ENCODE measurements at places on chromosomes 4 and X.

GRCh38 chr4:44368413-44369167 is 80.0 kb downstream of the KCTD8 start:
- DNase-seq = no peak

- DNase-seq = no peak
Measured at GRCh38 chrX:65658229-65658628, 9.2 kb upstream of the MSN start.

GRCh38 chr4:153249199-153250041 is 45.2 kb downstream of the TRIM2 start:
- DNase-seq = no peak

- DNase-seq = no peak
Measured at GRCh38 chr4:56271131-56271530, 116.2 kb downstream of the AASDH start.

DNA sequence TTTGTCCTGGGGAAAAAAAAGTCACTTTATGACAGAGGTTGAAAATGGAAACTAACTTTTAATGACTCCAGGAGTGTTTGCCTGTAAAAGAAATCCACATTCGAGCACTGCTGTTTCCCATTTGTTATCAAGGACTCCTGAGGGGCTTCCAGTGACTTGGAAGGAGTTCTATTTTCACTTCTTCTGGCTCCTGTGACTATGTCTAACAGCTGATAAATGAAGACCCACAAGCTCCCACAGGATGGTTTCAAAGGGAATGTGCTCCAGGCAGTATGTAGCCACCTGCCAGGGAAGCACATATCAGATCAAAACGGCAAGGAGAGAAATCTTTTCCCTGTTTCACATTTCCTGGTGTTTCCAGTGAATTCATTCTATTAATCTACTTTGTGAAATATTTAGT is 159.8 kb upstream of the FAM241A start:
- no peak for DNase-seq

DNA sequence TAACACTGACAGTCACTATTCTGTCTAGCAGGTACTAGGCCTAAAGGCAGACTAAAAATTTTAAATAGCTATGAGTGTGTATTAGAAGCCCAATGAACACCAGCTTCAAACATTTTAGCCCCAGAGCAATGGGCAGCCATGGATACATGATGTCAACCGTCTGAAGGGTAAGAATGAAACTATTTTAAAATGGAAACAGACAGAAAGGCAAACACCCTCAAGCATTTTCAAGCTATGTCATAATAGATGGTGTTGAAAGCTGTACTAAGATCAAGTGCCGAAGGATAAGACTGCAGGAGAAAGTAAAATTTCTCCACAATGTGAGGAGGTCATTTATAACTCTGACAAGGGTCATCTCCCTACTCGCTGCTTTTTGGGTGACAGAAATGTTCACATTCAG is 225.0 kb downstream of the COL25A1 start:
- DNase-seq = no peak

GRCh38 chr4:114613560-114613959 is 15.0 kb downstream of the UGT8 start:
- no peak for DNase-seq

DNA sequence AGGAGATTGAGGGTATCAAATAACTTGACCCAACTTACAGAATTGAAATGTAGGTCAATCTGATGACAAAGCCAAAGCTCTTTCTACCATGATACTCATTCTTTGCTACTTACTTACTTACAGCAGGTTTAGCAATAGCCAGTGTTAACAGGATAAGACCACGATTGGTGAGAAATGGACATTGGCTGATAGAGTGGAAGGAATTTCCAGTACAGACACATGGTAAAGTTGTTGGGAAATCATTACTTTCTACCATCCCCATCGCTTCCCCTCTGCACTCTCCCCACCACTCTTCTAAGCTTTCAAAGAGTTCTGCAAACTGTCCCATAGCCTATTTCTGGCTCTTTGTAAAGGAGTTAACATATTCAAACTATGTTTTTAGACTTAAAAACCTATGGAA is 119.7 kb downstream of the CHRNA9 start:
- no peak for DNase-seq

GRCh38 chrX:3788494-3789233 is 75.2 kb upstream of the PRKX start:
- DNase-seq = no peak

- no peak for DNase-seq
Measured at GRCh38 chr4:178976861-178977260, 1534.6 kb upstream of the AGA start.

- DNase-seq = no peak
Measured at GRCh38 chr4:36054694-36055422, 189.5 kb downstream of the ARAP2 start.
